Neural crest cell (in vitro differentiated cells): ENCODE measurements at places on chromosomes 16 and 17. TPM values are rescaled to one million over a fixed set of nuclear protein-coding genes. Genes with fewer than 3 reads are reported as not detected.

DNA sequence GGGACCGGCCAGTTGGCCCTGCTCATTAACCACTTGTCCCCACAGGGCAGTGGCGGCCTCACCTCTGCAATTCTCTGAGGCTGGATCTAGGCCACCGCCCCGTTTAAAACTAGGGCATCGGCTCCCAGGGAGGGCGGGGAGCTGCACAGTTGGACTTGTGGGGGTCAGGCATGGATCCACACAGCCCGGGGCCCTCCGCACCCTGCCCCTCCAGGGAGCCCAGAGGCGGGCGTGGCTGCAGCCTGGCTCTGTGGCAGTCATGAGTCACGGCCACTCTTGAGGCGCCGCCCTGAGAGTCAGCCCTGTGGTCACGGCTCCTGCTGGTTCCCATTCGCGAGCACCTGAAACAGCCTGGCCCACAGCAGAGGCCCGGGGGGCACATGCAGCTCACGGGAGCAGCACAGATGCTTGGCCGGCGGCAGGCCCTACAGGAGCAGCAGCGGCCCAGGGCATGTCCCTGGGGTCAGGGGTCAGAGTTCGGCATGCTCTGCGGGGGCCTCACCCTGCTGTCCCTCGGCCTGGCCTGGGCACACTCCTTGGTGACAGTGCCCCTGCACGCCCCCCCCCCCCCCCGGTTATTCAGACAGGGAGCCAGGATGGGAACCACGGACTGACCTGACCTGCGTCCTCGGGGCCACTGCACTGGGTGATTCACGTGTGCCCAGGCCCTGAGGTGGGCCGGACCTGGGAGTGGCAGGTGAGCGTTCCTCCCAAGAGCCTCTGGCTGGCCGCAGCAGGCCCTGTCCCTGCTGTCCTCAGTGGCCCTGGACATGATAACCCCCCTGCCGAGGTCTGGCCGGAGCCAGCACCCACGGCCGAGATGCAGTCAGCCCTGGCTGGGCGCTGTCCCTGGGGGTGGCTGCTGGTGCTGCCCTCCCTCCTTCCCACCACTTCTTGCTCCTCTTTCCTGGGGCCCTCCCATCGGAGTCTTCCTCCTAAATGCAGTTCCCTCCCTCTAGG lies 8.2 kb downstream of the CAPN15 start:
- no peak for DNase-seq

DNA sequence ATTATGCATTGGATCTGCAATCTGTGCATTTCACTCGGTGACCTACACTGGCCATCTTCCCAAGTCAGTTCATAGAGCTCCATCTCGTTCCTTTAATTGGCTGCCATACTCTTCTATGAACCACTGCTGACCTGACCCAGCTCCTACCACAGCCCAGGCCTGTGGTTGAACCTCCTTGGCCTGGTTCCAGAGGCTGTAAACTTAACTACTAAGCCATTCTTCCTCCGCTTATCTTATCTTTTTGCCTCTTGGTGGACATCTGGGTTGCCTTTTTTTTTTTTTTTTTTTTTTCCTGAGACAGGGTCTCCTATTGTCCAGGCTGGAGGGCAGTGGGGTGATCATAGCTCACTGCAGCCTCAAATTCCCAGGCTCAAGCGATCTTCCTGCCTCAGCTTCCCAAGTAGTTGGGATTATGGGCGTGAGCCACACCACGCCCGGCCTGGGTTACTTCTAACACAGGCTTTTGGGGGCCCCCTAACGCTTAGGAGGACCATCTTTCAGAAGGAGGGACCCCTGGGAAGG lies 18.3 kb downstream of the COQ7 start:
- DNase-seq = no peak

DNA sequence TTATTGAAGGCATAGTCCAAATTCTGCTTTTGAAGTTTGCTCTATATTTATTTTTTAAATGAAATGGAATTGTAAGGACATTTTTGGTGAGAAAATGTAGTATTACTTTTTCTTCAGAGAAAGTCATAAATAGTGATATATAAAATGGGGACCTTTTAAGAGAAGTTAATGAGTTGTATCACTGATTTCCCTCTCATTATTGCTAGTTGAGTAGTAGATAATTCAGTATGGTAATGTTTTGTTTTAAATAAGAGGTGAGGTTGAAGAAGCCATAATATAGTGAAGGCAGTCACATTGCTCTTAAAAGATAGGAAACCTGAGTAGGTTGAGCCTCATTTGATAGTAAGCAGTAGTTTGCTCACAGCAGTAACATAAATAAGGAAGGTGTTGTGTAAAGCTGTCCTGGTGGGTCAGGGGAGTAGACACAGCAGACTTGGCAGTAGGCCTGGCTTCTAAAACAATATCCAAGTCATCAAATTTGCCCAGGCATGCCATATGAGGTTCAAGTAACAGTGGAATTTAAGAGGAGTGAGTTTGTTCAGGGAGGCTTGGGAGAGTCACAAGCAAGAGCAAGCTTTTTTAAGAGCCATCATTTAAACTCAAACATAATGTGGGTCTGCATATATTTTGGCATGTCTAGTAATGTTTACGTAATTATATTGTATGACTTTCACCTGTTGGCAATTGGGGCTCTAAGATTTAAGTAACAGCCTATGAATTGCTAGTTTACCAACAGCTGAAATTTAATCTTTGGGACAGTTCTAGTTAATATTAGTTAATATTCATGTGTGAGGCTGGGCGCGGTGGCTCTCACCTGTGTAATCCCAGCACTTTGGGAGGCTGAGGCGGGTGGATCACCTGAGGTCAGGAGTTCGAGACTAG lies 6.5 kb downstream of the NFATC3 start:
- DNase-seq = no peak

GRCh38 chr17:67365738-67366192 lies 612 bp downstream of the PSMD12 start:
- DNase-seq = no peak

GRCh38 chr16:73183611-73184092 lies 135.7 kb upstream of the ZFHX3 start:
- no peak for DNase-seq

DNA sequence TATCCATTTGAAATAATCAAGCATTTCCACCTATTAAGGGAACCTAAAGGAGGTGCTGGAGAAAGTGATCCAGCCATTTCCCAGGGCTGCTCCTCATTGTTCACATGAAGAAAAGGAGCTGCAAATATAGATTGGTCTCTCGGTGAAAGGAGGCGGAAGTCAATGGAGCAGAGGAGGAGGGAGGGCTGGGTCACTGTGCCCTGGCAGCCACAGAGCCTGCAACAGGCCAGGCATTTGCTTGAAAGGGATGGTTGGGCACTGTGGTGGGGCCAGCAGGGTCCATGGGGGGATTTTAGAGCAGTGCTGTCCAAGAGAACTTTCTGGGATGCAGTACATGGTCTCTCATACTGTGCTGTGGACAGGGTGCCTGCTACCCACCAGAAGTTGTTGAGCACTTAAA lies 173.2 kb downstream of the CYLD start:
- no peak for DNase-seq

LRRC37B gene
- 28.5 and 33.1 TPM in 2 replicates for total RNA-seq

OXLD1 gene
- 25.5 and 28.2 TPM in 2 replicates for total RNA-seq

GRCh38 chr16:19599968-19600716 lies 44.6 kb downstream of the VPS35L start:
- no peak for DNase-seq

DNA sequence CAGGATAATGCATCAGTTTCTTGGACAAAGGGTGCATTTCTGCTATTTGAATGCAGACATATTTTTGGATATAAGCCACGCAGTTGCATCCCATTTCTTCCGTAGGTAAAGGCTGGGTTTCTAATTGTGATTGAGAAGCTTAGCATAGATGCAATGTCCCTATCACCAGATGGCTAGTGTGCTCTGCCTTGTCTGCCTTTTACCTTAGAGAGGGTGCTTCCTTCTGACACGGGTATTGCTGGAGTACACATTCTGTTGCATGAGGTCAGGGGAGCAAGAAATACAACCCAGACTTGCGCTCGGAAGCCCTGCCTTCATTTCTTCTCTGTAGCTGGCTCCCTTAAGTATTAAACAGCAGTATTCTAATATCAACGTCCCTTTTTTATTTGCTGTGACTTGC lies 337.4 kb downstream of the WWOX start:
- no peak for DNase-seq
